ENCODE measurements at places on chromosomes 16 and 17.

- no peak for DNase-seq
Measured at GRCh38 chr17:21253646-21254441, 634 bp upstream of the NATD1 start.

DNA sequence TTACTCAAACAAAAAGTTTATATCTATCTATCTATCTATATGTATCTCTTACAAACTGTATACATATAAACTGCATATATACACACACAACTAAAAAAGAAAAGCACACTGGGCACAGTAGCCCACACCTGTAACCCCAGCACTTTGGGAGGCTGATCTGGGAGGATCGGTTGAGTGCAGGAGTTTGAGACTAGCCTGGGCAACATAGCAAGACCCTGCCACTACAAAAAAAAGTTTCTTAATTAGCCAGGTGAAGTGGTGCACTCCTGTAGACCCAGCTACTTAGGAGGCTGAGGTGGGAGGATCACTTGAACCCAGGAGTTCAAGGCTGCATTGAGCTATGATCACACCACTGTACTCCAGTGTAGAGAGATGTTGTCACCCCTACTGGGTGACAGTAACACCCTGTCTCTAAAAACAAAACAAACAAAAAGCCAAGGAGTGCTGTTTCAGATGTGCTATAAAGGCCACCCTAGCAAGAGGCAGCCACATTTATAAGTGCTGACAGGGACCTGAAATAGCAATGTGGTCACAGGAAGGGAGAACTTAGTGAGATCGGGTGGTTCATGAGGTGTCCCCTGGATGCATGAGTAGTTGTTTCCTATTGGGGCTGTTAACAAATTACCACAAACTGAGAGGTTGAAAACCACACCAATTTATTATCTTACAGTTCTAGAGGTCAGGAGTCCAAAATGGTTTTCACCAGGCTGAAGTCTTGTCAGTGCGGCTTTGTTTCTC, 4.8 kb downstream of the CD2BP2 start:
- DNase-seq: no peak

- no peak for DNase-seq
Measured at GRCh38 chr17:4054446-4054845, 88.4 kb downstream of the ZZEF1 start.

GRCh38 chr17:62187681-62188080, 122.6 kb upstream of the MED13 start:
- no peak for DNase-seq

DNA sequence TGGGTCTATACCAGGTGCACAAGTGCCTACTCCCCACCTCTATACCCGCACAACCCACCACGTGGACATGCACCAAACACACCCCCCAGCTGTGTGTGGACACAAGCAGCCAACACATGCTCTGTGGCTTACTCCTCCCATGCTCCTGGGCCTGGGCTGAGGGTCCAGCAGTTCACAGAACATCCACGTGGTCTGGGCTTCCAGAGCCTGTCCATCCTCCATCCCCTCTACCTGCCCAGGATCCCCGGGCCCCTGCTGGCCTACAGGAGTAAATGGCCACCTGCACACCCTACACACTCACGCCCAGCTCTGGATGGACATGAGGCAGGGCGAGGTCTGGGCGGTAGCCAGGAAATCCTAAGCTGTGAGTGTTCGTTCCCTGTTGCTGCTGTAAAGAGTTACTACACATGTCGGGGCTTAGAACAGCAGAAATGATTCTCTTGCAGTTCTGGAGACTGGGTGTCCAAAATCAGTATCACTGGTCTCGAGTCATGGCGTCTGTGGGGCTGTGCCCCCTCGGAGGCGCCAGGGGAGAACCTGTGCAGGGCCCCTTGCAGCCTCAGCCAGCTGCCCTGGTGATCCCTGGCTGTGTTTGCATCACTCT, 15.0 kb upstream of the RAI1 start:
- no peak for DNase-seq

DNA sequence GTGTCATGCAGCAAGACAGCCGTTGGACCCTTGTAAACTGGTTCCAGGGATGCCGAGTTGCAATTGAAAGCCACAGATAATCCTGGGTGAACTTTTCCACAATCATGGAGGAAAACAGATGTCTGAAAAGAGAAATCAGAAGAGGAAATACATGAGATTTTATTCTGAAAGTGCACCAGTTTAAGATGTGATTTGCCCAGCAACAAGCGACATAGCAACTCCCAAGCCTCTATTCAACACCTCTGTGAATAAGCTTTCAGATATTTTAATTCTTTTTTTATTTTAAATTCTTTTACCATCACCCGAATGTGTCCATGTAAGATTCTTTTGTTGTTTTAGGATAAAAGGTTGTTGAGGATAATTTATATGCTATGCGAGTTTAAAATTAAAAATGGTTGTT, 46.0 kb downstream of the PKD1L3 start:
- DNase-seq: no peak

- no peak for DNase-seq
Measured at GRCh38 chr16:19874026-19874425, 10.6 kb downstream of the GPRC5B start.

- no peak for DNase-seq
Measured at GRCh38 chr16:89014403-89015230, 37.6 kb upstream of the CBFA2T3 start.

DNA sequence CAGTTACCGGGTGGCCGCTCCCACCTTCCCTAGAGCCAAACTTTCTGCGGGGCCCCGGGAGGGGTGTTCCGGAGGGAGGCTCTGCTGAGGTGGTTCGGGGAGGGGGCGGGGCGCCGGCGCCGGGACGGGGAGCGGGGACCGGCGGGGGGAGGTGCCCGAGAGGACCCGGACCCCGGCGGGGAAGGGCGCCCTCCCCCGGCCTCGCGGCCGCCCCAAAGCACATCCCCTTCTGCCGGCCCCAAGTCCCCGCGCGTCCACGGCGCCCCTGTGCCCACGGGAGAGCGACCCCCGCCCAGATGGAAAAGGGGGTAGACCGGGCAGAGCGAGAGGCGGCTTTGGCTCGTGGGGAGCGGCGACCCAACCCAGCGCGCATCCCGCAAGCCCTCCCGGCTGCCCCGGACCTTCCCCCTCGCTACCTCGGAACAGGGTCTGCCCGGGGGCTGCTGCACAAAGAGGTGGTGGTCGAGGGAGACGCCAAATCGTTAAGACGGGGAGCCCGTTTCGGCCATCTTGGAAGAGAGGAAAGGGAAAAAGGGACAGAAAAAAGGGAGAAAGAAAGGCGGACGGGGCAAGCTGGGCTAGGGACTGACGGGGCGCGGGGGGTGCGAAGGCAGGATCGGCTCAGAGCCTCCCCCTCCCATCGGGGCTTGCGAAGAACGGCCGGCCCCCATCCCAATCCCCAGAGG, 530 bp downstream of the PCGF2 start:
- no peak for DNase-seq

GRCh38 chr16:17224879-17225281, 245.9 kb downstream of the XYLT1 start:
- DNase-seq: no peak

DNA sequence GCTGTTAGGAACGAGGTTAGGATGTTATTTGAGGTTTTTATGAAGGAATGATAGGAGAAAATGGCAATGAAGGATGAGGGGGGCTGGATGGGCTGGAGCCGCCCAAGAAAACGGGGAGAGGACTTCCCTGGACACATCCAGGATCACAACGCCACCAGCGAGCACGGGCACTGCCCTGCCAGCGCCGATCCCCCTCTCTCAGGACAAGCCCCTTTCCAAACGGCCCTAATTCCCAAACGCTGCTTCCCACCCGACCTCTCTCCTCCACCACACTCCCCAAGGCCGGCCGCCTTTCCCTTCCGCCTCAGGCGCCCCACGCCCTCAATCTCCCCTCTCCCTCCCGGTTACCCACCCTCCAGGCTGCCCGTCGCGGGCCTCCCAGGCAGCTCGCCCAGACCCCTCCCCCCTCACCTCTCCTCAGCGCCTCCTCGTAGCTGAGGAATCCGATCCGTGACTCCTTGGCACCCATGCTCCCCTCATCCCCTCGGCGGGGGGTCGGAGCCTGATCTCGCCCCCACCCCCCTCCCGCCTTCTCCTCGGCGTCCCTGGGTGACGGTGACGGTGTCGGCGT, 377 bp downstream of the USP32 start:
- no peak for DNase-seq

- DNase-seq: no peak
Measured at GRCh38 chr17:32256012-32256700, 9.5 kb upstream of the RHBDL3 start.

DNA sequence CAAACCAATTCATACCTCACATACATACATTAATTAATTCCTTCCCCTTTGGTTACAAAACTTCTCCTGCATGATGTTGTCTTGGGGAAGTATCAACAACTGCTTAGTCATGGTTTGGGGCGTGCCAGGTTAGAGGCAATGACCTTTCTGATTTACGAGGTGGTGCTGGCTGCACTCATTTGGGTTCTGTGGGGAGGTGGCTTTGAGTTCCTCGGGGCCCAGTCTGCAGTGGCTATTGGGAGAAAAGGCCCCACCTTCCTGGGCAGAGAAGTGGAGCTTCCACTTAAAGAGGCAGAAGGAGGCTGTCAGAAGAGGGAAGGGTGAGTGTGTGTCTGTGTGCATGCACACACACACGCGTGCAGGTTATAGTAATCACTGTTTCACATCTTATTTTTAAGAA, 10.2 kb upstream of the ETV4 start:
- DNase-seq: no peak

GRCh38 chr16:19933740-19934139, 49.1 kb upstream of the GPRC5B start:
- no peak for DNase-seq

- no peak for DNase-seq
Measured at GRCh38 chr16:13992976-13993375, 73.0 kb downstream of the ERCC4 start.

- DNase-seq: no peak
Measured at GRCh38 chr16:56807011-56807675, 57.9 kb upstream of the SLC12A3 start.

GRCh38 chr17:15411384-15412198, 55.8 kb downstream of the CDRT4 start:
- DNase-seq: no peak

GRCh38 chr16:62664566-62664965, 628.3 kb upstream of the CDH8 start:
- no peak for DNase-seq

GRCh38 chr17:16361874-16362273, 8.6 kb upstream of the CENPV start:
- no peak for DNase-seq

GRCh38 chr17:60659156-60659555, 18.5 kb upstream of the BCAS3 start:
- no peak for DNase-seq

Data from activated effector memory CD4-positive, alpha-beta T cell treated with Interleukin-2 at 50 U/mL for 16 hours (primary cell).